CD4-positive, alpha-beta T cell (primary cell): ENCODE measurements at places on chromosomes 5 and 9.

DNA sequence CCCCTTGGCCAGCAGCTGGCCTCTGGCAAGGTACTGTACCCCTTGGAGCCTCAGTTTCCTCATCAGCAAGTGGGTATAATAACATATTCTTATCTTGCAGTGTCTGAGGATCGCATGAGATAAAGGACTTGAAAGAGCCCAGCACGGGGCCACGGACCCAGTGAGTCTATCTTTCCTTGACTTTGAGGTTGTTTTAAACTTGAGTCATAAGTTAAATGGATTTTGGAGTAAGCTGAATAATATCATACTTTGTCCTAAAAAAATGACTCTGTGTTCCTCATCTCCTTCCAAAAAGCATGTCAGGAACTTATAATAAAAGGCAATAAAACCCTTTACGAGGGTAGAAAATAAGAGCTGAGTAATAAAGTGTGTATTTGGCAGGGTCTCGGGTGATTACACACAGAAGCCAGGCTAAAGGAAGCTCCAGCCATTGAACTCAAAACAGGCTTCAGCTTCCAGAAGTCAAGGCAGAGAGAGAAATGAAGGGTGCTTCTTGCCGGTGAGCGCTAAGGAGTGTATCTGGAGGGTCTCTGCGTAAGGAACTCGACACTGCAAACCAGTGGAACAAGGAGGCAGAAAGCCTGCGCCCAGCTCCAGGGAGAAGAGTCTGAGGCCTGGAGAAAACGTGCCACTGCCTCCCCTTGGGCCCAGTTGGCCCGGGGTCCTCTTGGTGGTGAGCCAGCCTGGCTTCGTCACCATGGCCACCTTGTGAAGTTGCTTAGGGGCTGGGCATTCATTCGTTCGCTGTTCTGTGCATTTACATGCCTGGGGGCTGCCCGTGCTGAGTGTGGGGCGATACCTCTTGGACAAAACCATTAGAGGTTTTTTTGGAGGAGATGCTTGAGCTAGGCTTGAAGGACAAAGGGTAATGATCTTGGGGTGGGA, 72.4 kb upstream of the PHYKPL start:
- DNase-seq: no peak

DNA sequence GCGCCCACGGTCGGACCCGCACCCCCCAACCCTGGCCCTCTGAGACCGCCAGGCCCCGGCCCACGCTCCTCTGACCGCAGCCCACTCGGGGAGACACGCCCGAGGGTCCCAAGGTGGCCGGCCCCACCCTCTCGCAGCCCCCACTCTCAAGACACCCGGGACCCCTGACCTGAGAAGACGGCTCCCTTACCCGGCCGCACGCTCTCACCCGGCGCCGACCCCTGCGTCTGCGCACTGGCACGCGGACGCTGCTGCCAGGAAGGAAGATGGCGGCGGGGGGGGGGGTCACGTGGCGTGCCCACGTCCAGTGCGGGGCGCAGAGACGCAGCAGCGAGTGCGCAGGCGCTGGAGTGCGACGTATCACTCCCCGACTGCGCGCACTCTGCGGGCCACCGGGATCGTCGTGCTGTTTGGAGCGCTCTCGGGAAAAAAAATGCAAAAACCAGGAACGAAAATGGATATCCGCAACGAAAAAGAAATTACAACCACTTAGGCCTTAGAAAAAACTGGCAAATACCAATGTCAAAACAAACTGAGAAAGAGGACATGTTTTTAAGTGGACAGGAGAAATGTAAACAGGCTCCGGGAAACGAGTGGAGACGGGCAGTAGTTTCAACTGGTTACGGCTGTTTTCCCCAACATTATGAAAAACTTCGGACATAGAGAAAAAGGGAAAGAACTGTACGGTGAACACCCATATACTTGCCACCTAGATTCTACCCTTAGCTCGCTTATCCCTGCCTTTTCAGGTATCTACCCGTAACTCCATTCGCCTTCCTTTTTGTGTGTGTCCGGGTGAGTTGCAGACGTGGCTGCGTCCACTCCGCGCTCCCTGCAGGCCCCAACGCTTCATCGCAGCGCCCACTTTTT, at the start of gene MRPL36:
Gene MRPL36 (minus strand): TSS at position 236 of the 870 bp plus-strand sequence. CDS start 902 bp downstream, outside the sequence.
- peak; percentile 97 for DNase-seq

DNA sequence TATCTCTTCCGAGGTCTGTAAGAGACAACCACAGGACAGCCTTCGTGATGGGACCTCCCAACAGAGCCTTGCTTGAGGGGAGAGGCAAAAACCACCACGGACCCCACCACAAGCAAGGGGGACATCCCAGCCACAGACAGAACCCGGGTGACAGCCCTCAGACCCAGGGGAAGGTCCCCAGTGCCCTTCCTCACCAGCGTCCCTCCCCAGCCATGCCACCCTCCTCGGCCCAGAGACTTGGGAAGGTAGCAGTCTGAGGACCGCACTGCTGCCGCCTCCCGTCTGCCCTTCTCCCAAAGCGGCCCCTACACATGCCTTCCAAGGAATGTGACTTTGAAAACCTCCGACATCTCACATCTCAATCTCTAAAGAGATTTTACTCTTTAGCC, 13.4 kb downstream of the IPPK start:
- no peak for DNase-seq

GRCh38 chr5:9149988-9150387, 395.9 kb downstream of the SEMA5A start:
- no peak for DNase-seq

- DNase-seq: no peak
Measured at GRCh38 chr5:175772747-175773533, 98.4 kb upstream of the CPLX2 start.

DNA sequence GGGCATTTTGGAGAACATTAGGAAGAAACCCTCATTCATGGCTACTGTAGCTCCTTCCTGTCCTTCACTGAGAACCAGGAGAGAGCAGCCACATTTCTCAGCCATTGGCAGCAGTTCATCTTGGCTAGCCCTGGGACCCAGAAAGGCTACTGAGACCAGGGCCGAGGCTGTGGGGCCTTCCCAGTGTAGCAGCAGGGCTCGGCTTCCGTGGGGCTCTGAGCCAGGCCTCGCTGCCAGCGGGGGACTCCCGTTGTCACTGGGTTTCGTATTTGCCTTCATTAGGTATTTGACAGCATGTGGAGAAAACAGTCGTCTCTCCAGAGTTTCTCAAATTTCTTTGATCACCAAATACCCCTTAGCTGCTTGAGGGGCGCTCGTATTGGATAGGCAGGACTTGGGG, 37.3 kb upstream of the PRDM12 start:
- DNase-seq: no peak

- no peak for DNase-seq
Measured at GRCh38 chr5:128408622-128409021, 129.4 kb downstream of the FBN2 start.

DNA sequence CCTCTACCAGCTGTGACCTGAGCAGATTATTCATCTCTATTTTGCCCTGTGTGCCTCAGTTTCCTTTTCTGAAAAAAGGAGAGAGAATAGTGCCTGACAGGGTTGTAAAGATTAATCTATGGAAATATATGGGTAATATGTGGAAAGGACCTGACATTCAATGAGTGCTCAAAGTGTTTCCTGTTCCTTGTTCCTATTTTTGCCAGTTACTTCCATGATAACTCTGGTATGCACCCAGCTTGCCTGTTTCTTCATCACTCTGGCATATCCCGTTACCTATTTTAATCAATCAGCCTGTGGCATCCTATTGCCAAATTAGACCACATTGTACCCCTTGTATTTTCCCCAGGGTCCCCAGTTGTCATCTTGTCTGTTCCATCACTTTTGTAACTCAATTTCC, 3.6 kb upstream of the ARAP3 start:
- DNase-seq: no peak

DNA sequence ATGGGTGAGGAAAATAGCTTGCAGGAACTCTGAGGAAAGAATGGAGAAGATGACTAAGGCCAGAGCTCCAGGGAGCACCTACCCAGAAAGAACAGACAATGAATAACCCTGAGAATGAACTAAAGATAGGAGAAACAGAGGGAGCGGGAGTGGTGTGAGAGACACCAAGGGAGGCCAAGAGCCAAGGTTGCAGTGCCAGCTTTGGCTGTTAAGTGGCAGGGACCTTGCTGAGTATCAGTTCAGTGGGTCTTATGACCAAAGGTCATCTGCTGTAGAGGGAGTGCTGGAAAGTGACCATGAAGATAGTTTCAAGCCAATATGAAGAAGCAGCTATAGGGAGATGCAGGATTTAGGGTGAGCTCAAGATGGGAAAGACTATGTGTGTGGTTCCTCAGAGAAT, 16.7 kb downstream of the P4HA2 start:
- DNase-seq: no peak

GRCh38 chr5:38672059-38672788, 115.8 kb upstream of the LIFR start:
- DNase-seq: no peak

DNA sequence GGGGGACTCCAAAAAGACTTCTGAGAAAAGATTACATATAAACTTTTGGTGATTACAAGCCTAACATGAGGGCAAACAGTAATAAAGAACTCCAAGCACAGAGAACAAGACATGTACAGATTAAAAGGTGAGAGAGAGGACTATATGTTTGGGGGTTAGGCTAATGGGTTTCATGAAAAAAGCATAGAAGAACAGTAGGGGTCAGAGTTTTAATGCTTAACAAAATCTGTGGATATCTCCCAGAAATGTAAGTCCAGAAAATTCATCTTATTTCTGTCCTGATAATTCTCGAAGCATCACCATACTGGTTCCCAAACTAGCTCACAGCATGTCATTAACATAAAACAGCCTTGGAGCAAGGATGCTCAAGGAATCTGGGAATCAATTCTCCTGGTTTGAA, 137.2 kb downstream of the ARRDC3 start:
- DNase-seq: no peak
